ENCODE measurements at places on chromosomes 2 and 18.
A peak's percentile ranks its signal among the peaks of the same experiment; 100 is the strongest.

DNA sequence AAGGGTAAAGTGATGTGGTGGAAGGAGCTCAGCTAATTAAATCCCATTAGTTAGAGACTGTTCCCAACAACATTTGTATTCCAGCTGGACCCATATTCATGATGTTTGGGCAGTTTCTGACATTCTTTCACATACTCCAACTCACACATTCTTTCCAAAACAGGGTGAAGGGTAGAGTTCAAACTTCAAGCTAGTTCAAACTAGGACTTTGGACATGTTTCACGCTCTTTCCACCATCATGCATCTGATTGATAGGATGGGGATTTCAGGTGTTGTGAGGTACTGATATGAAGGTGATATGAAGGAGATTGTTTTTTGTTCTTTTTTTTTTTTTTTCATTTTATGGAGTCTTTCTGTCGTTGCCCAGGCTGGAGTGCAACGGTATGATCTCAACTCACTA lies 197.1 kb upstream of the LHCGR start:
- no peak for DNase-seq

DNA sequence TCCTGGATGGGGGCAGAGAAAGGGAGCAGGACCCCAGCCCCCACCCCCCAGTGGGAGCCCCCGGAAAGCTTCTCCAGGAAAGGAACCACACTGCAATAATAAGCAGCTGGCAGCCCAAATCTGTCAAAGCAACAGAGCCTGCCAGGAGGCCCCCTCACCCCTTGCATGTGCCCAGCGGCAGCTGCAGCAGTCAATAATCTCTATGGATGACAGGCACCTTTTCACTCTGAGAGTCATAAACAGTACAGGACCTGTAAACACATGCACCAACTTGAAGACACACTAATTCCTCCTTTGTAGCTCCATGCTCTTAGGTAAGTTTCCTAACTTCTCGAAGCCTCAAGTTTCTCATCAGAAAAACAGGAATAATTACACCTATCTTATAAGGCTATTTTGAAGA lies 26.2 kb upstream of the KDM3A start:
- no peak for DNase-seq

DNA sequence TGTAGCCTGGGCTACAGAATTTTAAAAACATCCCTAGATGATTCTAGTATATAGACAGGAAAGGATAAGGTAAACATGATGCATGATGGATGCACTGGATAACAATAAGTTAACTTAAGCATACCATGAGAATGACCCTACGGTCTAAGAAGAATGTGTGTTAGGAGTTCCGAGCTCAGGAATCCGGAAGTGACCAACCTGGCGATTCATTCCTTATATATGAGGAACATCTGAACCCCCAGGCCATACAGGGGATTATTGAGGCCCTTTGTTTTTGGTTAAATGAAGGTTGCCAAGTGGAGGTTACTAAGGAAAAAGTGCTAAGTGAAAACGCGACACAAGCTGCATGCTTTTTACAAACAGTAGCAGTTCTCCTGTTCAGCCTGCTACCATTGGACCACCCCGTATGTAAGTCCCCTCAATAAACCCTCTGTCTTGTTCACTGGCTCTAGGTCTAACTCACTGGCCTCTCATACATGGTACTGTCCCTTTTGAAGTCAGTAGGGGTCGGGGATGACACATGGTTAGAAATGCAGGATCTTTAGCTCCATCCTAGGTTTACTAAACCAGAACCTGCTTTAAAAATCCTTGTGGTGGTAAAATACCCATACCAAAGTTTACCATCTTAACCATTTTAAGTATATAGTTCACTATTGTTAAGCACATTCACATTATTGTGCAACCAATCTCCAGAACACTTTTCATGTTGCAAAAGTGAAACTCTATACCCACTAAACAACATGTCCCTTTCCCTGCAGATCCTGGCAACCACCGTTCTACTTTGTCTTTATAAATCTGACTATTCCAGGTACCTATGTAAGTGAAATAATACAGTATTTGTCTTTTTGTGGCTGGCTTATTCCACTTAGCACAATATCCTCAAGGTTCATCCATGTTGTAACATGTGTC lies 111.0 kb upstream of the MAP4K3 start:
- peak; percentile 54 for DNase-seq

GRCh38 chr2:218217360-218218267 lies 625 bp downstream of the ARPC2 start:
- peak; percentile 29 for DNase-seq

- DNase-seq: peak; percentile 42
These were observed 46.1 kb upstream of the PKDCC start for GRCh38 chr2:42001711-42002201.

- DNase-seq: peak; percentile 24
These were observed 16.7 kb upstream of the ADGRF3 start for GRCh38 chr2:26363323-26363722.

Measured in fibroblast of skin of right biceps (primary cell).